A673 (cell line): ENCODE measurements at places on chromosomes 1 and 21. TPM values are rescaled to one million over a fixed set of nuclear protein-coding genes. Genes with fewer than 3 reads are reported as not detected.

DNA sequence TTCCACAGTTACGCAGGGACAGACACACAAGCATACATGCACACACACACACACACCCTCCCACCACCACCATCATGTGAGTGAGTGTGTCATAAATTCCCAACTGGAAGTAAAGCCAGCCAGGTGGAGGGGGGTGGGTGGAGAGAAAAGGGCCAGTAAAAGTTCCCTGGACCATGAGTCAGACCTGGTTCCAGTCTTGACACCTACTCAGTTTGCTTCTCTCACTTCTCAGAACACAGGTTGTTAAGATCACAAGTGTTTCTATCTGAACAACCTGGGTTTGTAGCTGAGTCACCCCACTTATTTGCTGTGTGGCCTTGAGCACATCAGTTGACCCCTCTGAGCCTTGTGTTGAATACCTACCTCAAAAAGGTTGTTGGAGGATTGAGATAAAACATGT lies 9.6 kb downstream of the EPHA10 start:
- peaks cover 88% of the 10 kb centered on the region for H3K27me3 ChIP-seq
- DNase-seq, result no peak
- H3K36me3 ChIP-seq, result no peaks in the 10 kb centered on the region
- H3K4me3 ChIP-seq, result no peak overlapping the region

GRCh38 chr21:28485301-28486022 lies 507.2 kb downstream of the LTN1 start:
- H3K27ac ChIP-seq, result no peak overlapping the region
- no peak for DNase-seq
- no peak overlapping the region for H3K4me3 ChIP-seq
- no peaks in the 10 kb centered on the region for H3K4me1 ChIP-seq
- H3K36me3 ChIP-seq, result no peaks in the 10 kb centered on the region
- no peaks in the 10 kb centered on the region for H3K27me3 ChIP-seq

- DNase-seq, result no peak
- H3K36me3 ChIP-seq, result no peaks in the 10 kb centered on the region
- no peaks in the 10 kb centered on the region for H3K4me1 ChIP-seq
- H3K4me3 ChIP-seq, result no peak overlapping the region
- H3K27me3 ChIP-seq, result peaks cover 2% of the 10 kb centered on the region
- no peak overlapping the region for H3K27ac ChIP-seq
These were observed 37.4 kb downstream of the LRRC52 start for GRCh38 chr1:165580931-165581871.

DNA sequence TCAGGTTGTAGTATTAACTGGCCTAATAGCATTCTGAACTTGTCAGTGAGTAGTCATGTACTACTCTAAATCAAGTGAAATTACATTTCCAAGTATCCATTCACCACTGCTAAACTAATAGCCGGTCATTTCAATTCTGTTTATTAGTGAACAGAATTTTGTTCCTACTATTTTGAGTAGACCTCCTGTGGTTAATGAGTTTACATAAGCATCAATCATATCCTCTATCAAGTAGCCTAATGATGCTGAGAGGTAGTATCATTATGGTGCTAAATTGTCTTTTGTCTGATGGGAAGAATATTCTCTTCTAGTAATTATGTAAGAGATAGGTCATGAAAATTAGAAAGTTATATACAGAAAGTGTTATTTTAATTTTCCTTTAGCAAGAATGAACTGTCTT lies 602.8 kb downstream of the KCNT2 start:
- H3K27me3 ChIP-seq, result peaks cover 30% of the 10 kb centered on the region
- H3K27ac ChIP-seq, result no peak overlapping the region
- no peaks in the 10 kb centered on the region for H3K4me1 ChIP-seq
- no peak for DNase-seq
- H3K4me3 ChIP-seq, result no peak overlapping the region

GRCh38 chr1:171081763-171082201 lies 8.9 kb upstream of the FMO3 start:
- no peak overlapping the region for H3K27ac ChIP-seq
- H3K36me3 ChIP-seq, result no peaks in the 10 kb centered on the region
- H3K4me3 ChIP-seq, result no peak overlapping the region
- H3K4me1 ChIP-seq, result peaks cover 4% of the 10 kb centered on the region

Gene AIRE
- total RNA-seq, result not detected in 2 replicates

Gene PBX1
- 51.5 and 63.0 TPM in 2 replicates for total RNA-seq

Gene TNFSF18
- total RNA-seq, result not detected in 2 replicates

Gene PGLYRP4
- not detected in 2 replicates for total RNA-seq

DNA sequence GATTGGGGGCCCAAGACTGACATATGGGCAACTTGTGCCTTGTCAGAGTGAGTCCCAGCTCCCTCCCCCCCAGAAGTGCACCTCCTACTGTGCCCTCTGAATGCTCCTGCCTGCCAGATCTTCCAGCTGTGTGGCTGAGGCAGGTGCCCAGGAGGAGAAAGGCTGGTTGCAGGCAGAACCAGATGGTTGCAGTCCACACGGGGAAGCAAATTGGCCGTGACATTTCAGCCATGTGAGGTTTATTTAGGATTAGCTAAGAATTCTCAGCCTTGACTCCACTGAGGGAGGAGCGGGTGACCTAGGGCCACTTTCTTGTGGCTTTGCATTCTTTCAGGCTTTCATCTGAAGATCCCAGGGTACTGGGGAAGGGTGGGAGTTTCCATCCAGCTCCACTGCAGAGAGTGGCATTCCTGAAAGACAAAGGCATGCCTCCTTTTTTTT lies 33.8 kb downstream of the PEX14 start:
- H3K4me1 ChIP-seq, result peaks cover 54% of the 10 kb centered on the region
- no peak overlapping the region for H3K27ac ChIP-seq
- no peak for DNase-seq
- no peaks in the 10 kb centered on the region for H3K27me3 ChIP-seq
- H3K36me3 ChIP-seq, result no peaks in the 10 kb centered on the region

GRCh38 chr1:232280910-232281309 lies 349.0 kb downstream of the SIPA1L2 start:
- peaks cover 9% of the 10 kb centered on the region for H3K4me1 ChIP-seq
- H3K36me3 ChIP-seq, result no peaks in the 10 kb centered on the region
- no peak overlapping the region for H3K27ac ChIP-seq
- no peak overlapping the region for H3K4me3 ChIP-seq

DNA sequence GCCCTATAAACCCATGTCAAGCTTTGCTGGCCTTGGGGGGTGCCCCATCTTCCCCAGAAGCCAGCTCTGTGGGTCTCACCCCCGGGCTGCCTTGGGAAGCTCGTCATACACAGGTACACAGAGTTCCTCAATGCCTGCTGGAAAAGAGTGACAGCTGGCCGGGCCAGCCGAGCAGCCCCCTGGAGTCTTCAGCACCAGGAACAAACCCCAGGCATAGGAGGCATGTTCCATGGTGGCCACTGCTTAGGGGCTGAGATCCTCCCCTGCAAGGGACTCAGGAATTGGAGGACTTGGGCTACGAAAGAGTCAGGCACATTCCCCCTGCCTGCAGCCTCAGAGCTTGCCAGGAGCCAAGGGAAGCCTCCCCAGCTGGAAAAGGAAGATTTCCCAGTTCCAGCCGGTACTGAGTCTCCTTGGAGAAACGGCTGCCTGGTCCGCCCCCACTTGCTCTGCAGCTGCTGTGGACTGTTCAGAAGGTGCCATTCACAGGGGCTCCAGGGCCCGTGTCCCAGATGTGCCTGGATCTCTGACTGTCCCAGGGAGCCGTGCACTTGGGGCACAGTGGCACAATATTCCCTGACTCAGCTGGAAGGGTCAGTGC lies 89.5 kb downstream of the STUM start:
- H3K27ac ChIP-seq, result no peak overlapping the region
- H3K36me3 ChIP-seq, result no peaks in the 10 kb centered on the region
- H3K4me3 ChIP-seq, result no peak overlapping the region
- no peaks in the 10 kb centered on the region for H3K27me3 ChIP-seq

DNA sequence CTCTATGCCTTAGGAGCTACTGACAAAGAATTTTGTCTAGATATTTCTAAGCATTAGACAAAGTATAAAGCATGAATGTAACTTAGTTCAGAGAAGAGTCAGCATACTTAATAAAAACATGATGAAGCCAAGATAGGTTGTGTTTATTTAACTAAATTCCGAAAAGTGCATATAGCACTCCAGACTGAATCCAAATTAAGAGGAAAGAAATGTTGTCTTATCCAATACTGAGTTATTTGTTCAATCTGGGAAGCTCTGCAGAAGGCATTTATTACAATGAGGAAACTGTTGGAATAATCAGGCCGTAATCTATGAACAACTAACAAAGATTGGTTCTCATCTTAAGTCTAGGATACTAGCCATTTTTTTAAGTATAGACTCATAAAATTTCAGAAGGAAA lies 100.2 kb downstream of the TNFSF18 start:
- H3K27me3 ChIP-seq, result no peaks in the 10 kb centered on the region
- no peak overlapping the region for H3K27ac ChIP-seq
- no peak overlapping the region for H3K4me3 ChIP-seq

Gene SHISA4
- 1.2 and 2.6 TPM in 2 replicates for total RNA-seq

GRCh38 chr1:208837242-208837641 lies 593.1 kb upstream of the PLXNA2 start:
- H3K36me3 ChIP-seq, result no peaks in the 10 kb centered on the region
- H3K4me3 ChIP-seq, result no peak overlapping the region
- no peak overlapping the region for H3K27ac ChIP-seq
- DNase-seq, result no peak

GRCh38 chr1:207830788-207831187 lies 78.9 kb downstream of the CD46 start:
- DNase-seq, result no peak
- H3K27ac ChIP-seq, result no peak overlapping the region
- no peaks in the 10 kb centered on the region for H3K36me3 ChIP-seq
- H3K27me3 ChIP-seq, result no peaks in the 10 kb centered on the region

DNA sequence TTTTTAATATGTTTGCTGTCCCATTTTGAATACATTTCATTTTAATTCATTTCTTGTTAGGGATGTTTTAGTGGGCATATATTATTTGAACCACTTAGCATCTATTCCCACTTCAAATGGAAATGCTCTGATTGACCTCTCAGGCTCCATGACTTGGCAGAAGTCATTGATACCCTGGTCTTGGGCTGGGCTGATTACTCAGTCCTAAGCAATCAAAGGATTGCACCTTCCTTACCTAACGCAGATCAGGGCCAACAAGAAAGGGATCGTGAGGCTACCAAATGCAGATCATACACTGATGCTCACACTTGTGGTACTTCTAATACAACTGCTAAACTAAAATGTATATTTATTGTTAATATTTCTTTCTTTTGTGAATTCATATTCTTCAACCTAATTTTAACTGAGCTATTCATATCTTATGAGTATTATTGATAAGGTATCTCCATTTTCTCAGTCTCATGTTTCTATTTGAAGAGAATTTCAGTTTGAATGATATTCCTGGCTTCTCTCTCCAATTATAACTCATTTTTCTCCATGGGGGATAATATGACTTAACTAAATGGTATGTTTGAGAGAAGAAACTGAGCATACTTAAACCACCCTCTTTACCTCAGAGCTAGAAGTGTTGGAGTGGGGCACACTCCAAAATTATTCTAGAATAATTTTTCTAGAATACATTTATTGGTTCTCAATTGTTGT lies 615.5 kb upstream of the ADAMTS5 start:
- no peak for DNase-seq
- no peak overlapping the region for H3K4me3 ChIP-seq
- no peaks in the 10 kb centered on the region for H3K36me3 ChIP-seq
- peaks cover 5% of the 10 kb centered on the region for H3K27me3 ChIP-seq

Gene LDLRAP1
- 5.5 and 9.4 TPM in 2 replicates for total RNA-seq

- no peak for DNase-seq
- H3K27ac ChIP-seq, result no peak overlapping the region
- no peaks in the 10 kb centered on the region for H3K4me1 ChIP-seq
- H3K4me3 ChIP-seq, result no peak overlapping the region
- H3K27me3 ChIP-seq, result peaks cover 9% of the 10 kb centered on the region
These were observed 178.4 kb downstream of the LHX8 start for GRCh38 chr1:75312620-75313019.

GRCh38 chr1:232655028-232655745 lies 25.3 kb upstream of the SIPA1L2 start:
- no peak overlapping the region for H3K27ac ChIP-seq
- DNase-seq, result no peak
- H3K27me3 ChIP-seq, result no peaks in the 10 kb centered on the region
- no peak overlapping the region for H3K4me3 ChIP-seq
- H3K4me1 ChIP-seq, result peaks cover 21% of the 10 kb centered on the region

Gene PTPN7
- total RNA-seq, result 0.72 and 2.2 TPM in 2 replicates

- H3K36me3 ChIP-seq, result peaks cover 91% of the 10 kb centered on the region
- no peaks in the 10 kb centered on the region for H3K27me3 ChIP-seq
- H3K27ac ChIP-seq, result no peak overlapping the region
- H3K4me1 ChIP-seq, result no peaks in the 10 kb centered on the region
- no peak overlapping the region for H3K4me3 ChIP-seq
- DNase-seq, result no peak
These were observed 14.7 kb downstream of the MDM4 start for GRCh38 chr1:204530932-204531331.

GRCh38 chr1:42150651-42151050 lies 2.6 kb upstream of the GUCA2B start:
- H3K4me3 ChIP-seq, result no peak overlapping the region
- no peaks in the 10 kb centered on the region for H3K4me1 ChIP-seq
- DNase-seq, result no peak
- no peaks in the 10 kb centered on the region for H3K36me3 ChIP-seq

GRCh38 chr1:228976316-228976715 lies 241.0 kb downstream of the RHOU start:
- no peaks in the 10 kb centered on the region for H3K36me3 ChIP-seq
- H3K27ac ChIP-seq, result no peak overlapping the region
- no peaks in the 10 kb centered on the region for H3K27me3 ChIP-seq

DNA sequence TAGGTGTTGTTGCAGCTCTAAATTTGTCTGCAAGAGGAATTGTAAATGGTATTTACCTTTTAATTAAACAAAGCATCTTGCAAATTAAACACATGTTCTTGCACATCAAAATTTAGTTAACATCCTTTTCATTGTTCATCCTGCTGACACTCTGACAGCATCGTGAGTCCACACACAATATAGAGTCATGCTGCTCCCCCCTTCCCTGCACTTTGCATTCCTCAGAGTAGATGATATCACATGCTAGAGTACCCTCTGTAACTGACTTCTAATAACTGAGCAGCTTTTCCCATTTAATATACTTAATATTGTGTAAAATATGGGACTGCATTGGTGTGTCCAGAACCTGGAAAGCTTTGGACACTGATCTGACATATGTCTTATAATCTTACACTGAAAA lies 138.8 kb upstream of the DPYD start:
- no peak overlapping the region for H3K4me3 ChIP-seq
- no peaks in the 10 kb centered on the region for H3K4me1 ChIP-seq
- DNase-seq, result no peak
- no peak overlapping the region for H3K27ac ChIP-seq
- H3K27me3 ChIP-seq, result no peaks in the 10 kb centered on the region
- no peaks in the 10 kb centered on the region for H3K36me3 ChIP-seq

GRCh38 chr1:194478731-194479130 lies 1292.3 kb upstream of the B3GALT2 start:
- H3K4me1 ChIP-seq, result no peaks in the 10 kb centered on the region
- H3K27me3 ChIP-seq, result no peaks in the 10 kb centered on the region
- no peak overlapping the region for H3K4me3 ChIP-seq
- H3K36me3 ChIP-seq, result no peaks in the 10 kb centered on the region
- DNase-seq, result no peak

Gene A3GALT2
- total RNA-seq, result 0.39 TPM in 1 of 2 replicates, not detected in the other
